Activated CD4-positive, alpha-beta T cell treated with anti-CD3 and anti-CD28 coated beads, Interleukin-2, amount 50 U/mL, for 1 hour (primary cell): ENCODE measurements at places on chromosomes 16 and 17.

DNA sequence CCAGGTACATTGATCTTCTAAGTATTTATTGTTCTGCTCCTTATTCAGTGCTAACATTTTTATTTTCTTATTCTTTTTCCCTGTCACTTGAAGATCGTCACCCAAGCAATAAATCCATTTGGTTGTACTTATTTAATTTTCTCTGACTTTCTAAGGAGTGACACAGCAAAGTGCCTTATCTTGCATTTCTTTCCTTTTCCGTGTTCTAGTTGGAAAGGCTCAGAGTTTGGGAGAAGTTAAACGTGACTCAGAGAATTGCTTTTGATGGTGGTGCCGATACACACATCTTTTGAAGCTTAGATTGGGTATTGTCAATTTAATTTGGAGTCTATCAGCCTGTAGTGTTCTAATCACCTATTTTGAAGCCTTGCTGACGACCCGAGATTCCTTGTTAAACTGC lies 72.0 kb downstream of the PITPNC1 start:
- no peak for DNase-seq

- no peak for DNase-seq
These were observed 16.6 kb upstream of the RNF135 start for GRCh38 chr17:30954046-30954830.

DNA sequence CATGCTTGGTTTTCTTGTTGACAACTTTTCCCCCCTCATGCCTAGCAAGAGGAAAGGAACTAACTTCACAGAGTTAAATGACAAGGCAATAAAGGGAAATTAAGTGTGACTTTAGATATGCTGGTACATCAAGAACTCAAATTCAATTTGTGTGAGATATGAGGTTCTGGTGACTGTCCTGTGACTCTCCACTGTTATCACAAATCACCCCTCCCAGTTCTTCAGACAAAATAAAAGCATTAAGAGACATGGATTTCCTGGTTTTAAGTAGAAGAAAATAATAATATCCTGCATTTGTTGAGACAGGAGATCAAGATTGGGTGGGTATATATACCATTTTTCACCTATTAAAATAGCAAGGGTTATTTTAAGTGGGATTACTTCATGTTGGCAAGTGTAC lies 46.2 kb downstream of the SNTB2 start:
- no peak for DNase-seq

DNA sequence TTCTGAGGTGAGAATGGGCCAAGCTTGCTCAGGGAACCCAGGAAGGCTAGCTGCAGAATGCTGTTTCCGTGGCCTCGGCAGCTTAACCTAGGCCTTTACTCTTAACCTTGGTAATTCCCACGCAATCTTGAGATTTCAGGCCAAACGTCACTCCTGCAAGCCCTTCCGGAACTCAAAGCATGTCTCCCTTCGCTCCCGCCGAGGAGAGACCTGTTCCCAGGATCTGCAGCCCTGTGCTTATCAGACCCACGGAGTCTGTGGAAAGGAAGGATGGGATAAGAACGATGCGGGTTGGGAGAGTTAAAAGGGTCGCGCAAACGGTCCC lies 524 bp upstream of the ZFP3 start:
- DNase-seq, result no peak
